ENCODE measurements at places on chromosomes 16 and 17.

GRCh38 chr16:86142801-86143236, 243.9 kb downstream of the IRF8 start:
- DNase-seq = no peak

GRCh38 chr16:2092256-2092620, 43.5 kb downstream of the PKD1 start:
- DNase-seq = peak; percentile 63

GRCh38 chr16:85204242-85205010, 92.2 kb upstream of the CIBAR2 start:
- no peak for DNase-seq

DNA sequence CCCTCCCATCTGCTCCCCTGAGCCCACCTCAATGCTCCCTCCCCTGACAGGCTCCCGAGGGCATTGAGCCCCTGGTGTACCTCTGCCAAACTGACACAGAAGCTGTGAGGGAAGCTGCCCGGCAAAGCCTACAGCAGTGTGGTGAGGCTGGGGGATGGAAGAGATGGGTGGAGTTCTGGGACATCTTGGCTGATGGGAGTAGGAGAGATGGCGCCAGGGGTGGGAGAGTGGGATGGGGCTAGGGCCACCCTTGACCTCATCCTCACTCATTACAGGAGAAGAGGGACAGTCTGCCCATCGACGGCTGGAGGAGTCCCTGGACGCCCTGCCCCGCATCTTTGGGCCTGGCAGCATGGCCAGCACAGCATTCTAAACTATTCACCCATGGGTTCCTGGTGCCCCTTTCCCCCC, 16.2 kb upstream of the CTCF start:
- no peak for DNase-seq

DNA sequence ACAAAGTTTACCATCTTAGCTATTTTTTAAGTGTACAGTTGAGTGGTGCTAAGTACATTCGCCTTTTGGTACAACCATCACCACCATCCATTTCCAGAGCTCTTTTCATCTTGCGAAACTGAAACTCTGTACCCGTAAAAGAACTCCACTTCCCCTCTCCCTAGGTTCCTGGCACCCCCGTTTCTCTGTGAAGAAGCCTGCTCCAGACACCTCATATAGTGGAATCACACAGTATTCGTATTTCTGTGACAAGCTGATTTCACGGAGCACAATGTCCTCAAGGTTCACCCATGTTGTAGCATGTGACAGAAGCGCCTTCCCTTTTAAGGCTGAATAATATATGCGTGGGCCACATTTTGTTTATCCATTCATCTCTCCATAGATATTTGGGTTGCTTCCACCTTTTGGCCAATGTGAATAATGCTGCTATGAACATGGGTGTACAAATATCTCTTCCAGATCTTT, 54.2 kb upstream of the MAP3K14 start:
- no peak for DNase-seq

DNA sequence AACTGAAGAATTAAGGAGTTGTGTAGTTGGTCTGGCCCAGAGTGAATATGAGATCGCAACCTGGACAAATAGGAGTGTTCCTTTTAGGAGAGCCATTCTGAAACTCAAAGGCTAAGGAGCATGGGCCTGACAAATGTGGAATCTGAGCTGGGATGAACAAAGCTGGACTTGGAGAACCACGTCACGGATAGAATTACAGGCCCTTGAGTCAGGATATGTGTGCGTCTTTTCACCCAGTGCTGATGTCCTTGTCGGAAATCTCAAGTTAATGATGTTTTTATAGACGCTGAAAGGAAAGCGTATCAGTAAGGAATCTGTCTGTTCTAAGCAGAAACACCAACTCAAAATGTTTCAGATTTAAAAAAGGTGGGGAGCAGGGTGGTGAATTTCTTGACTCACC, 173.8 kb upstream of the ZKSCAN2 start:
- DNase-seq = no peak

DNA sequence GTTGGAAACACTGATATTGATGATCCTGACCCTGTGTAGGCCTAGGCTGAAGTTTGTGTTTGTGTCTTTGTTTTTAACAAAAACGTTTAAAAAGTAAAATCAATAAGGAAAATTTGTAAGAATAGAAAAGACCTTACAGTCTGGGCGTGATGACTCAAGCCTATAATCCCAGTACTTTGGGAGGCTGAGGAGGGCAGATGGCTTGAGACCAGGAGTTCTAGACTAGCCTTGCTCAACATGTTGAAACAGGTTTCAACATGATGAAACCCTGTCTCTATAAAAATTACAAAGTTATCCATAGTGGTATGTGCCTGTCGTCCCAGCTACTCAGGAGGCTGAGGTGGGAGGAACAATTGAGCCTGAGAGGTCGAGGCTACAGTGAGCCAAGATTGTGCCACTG, 18.3 kb upstream of the TOM1L1 start:
- DNase-seq = no peak

- no peak for DNase-seq
Observed at GRCh38 chr17:46732754-46733398, 85.6 kb downstream of the WNT3 start.

DNA sequence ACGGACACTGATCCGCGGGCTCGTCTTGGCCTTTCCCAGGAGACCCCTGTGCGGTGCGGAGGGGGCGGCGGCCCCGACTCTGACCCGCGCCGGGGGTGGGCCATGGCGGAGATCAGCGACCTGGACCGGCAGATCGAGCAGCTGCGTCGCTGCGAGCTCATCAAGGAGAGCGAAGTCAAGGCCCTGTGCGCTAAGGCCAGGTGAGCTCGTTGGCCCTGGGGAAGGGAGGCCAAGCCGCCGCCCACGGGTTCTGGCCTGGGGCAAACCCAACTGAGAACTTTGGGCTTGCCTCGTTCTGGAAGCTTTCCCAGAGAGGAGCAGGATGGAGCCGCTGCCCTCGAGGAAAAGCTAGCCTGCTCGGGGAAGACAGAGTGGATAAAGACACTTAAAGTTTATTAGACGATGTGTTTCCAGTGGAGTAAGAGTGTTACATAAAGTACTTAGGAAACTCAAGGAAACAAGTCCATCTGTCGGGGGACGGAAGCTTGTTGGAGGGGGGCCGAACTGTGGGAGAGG, 540 bp downstream of the PPP4C start:
- DNase-seq = no peak

DNA sequence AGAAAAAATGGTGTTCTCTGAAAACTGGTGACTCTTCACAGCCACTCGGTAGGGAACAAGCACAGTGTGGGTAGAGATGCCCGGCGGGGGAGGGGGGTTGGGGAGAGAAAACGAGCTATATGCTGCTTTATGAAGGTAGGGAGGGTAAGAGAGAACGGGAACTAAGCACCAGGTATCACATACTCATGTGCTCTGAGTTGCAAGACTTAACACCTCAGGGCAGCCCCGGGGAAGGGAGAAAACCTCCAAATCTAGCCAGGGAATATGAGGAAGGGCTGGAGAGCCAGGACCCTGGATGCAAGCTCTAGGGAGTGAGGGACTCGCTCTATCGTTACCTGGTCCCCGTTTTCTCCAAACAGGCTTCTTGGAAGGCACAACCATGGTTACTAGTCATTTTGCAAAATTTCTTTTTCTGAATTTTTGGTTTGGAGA, 35.3 kb downstream of the HIC1 start:
- peak; percentile 29 for DNase-seq

- no peak for DNase-seq
Observed at GRCh38 chr17:14923981-14924380, 341.1 kb downstream of the PMP22 start.

DNA sequence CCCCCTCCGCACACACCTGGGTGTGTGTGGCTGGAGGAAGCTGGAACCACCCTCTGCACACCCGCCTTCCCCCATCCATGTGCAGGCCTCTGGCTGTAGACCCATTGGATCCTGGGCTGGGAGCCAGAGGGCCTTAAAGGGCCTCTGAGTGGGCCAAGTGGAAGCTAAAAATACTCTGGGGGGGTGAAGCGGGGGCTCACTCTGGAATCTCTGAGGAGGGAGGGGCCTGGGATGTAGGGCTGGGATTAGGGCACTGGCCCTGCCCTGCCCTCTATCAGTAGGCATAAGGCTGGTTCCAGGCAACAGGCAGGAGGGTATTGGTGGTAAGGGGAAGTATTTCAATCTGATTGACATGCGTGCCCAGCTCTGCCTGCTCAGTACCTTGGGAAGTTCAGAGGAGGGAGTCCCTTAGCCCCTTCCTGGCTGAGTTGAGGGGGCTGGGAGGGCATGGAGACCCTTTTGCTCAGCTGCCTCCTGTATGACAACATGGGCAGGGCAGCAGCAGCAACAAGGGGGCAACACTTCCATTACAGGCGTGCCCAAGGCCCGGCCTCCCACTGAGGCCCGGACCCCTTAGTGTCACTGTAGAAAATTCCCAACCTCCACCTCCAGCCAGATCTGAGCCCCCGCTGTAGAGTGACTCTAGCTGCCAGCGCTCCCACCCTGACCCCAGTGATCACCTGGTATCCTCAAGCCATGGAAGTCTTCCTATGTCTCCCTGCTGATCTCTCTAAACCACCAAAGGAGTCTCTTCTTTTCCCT, 5.2 kb downstream of the ITGA3 start:
- DNase-seq = no peak

- peak; percentile 65 for DNase-seq
Observed at GRCh38 chr16:87207509-87207908, 109.7 kb downstream of the C16orf95 start.

- peak; percentile 60 for DNase-seq
Observed at GRCh38 chr17:35373984-35374765, 754 bp upstream of the SLFN11 start.

DNA sequence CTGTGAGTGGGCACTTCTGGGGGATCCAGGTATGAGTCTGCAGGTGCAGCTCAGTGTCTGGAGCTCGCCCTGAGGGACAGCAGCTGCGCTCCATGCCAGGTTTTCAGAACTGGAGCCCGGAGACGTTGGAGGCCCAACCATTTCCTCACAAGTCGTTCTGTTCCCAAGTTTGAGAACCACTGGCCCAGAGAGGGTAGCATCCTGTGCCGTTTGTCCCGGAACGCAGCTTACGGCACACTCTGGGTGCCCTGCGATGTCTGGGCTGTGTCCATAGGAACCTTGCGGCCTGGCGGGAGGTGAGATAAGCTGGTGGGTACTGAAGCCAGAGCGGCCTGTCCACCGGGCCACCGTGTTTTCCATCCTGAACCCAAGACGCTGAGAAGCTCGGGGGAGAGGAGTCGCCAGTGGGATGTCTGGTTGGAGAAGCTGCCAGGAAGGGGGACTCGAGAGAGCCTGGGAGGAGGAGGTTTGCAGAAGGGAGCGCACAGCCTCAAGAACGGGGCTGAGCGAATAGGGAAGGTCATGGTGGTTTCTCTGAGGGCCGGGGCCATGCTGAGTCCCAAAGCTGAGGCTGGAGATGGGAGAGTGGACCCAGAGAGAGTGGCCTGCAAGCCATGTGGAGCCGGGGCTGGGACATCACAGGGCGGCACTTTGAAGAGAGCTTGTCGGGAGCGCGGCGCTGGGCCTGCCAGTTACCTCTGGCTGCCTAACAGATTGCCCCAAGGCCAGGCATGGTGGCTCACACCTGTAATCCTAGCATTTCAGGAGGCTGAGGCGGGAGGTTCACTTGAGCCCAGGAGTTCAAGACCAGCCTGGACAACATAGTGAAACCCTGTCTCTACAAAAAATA, 211.0 kb upstream of the GSE1 start:
- DNase-seq = peak; percentile 53

- no peak for DNase-seq
Observed at GRCh38 chr17:3573246-3574100, 15.9 kb upstream of the TRPV3 start.

DNA sequence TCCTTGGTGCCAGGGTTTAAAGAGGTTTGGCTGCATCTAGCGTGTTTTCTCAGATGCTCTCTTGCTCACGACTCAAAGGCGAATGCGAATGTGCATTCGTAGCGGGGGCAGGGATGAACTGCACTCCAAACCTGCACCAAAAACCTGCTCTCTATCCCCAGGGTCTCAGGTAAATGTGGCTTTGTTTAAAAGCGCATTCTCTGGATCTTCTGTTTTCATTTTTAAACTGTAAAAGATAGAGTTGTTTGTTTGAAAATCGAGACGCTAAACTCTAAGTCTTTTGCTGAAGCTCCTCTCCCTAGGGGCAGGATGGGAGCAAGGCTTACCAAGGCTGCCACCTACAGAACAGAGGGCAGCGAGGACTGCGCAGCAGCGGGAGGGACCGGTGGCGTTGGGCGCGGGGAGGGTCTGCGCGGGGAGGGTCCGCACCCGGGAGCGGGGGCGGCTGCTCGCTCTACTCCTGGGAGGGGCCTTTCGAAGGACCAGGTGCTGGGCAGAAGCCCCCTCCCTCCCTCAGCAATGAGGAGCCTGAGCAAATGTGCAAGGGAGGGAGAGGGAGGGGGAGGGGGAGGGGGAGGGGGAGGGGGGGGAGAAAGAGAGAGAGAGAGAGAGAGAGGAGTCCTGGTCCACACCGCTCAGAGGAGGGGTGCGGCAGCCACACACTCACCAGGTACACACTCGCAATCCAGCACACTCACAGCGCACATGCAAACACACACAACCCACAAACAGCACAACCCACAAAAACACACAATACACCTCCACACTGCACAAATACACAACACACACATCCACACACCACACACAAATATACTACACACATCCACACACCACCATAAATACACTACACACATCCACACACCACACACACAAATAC, 142.8 kb downstream of the GRIN2A start:
- DNase-seq = peak; percentile 74

- DNase-seq = no peak
Observed at GRCh38 chr17:11506635-11507034, 91.6 kb upstream of the DNAH9 start.

GRCh38 chr16:51129105-51129504, 22.0 kb downstream of the SALL1 start:
- peak; percentile 96 for DNase-seq

GRCh38 chr17:76262732-76263344, 2.3 kb upstream of the UBALD2 start:
- DNase-seq = peak; percentile 80

GRCh38 chr17:4045487-4045886, 81.2 kb upstream of the ATP2A3 start:
- no peak for DNase-seq

DNA sequence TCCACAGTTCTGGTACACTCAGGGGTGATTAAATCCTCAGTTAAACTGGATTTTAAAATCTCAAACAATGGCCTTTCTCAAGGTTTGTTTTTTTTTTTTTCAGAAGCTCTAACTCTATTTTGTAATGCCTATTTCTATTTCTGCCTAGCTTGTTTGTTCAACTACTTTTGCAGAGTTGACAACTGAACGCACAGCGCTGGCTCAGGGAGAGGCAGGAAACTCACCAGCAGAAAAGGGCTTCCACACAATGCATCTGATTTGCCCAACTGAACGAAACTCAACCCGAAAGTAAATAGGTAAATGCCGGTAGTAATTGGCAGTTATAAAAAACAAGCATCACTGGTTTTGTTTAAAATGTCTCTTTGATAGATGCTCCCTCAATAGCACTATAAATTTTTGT, 52.7 kb upstream of the CNEP1R1 start:
- DNase-seq = no peak
